ENCODE measurements at places on chromosomes 1 and 21.

GRCh38 chr1:2306151-2306978 lies 78.2 kb downstream of the SKI start:
- no peak for DNase-seq

DNA sequence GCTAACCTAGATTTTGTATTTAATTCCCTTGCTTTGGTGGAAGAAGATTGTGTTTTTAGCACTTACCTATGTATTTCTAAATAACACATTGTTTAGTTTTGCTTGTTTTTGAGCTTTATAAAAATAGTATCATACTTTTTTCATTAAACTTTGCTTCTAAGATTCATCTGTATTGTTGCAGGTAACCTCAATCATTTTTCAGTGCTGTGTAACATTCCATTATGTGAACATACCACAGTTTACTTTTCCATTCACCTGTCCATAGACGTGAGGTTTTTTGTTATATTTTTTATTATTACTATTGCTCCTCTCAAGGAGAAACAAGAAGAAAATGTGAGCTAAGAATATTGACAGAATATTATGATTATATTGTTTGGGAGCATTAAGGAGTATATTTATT lies 15.2 kb upstream of the PLEKHO1 start:
- no peak for DNase-seq

GRCh38 chr1:214506972-214507431 lies 44.4 kb downstream of the PTPN14 start:
- DNase-seq: no peak

GRCh38 chr1:202807451-202807925 lies 733 bp downstream of the KDM5B start:
- DNase-seq: peak; percentile 30

DNA sequence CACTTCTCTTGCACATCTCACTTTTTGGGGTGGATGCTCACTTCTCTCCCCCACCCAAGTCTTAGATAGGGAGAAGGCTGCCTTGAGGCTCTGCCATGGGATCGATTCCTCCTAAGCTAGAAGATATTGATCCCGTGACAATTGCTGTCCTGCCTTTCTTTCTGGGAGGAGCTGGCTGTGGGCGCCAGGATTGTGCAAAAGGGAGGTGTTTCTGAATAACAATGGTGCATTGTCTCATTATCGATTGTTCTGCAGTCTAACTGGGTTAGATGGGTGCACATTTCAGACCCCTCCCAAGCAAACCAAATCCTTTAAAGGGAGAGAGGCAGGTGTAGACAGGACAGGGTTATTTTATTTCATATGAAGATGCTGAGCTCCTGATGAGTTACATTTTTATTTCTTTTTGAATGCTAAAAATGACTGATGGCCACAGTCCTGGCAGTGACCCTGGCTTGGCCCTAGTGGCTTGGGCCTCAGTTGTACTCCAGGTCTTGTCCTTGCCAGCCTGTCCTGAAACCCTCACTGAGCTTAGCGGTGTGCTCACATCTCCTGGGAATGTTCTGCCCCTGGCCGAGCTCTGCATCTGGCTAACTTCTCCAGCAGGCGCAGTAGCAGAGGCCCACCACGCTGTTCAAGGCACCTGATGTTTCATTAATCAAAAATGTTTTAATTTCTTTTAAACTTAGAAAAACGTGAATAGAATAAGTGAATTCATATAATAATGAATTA lies 99.0 kb upstream of the KAZN start:
- no peak for DNase-seq

DNA sequence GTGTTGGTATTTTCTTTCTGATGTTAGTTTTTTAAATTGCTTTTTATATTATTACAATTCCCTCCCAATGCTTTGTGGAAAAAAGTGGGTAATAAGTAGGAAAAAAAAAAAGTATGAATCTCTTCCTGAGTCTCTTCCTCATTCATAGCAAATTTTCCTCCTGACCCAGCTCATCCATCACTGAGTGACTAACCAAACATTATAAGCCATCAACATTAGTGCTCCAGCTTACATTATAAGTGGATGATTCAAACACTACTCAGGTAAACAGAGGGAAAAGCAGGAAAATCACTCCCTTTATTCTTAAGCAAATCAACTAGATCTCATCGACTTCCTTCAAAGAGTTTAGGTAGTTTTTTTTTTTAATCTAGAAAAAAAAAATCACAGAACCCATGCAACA lies 15.4 kb upstream of the SAMD13 start:
- DNase-seq: no peak

DNA sequence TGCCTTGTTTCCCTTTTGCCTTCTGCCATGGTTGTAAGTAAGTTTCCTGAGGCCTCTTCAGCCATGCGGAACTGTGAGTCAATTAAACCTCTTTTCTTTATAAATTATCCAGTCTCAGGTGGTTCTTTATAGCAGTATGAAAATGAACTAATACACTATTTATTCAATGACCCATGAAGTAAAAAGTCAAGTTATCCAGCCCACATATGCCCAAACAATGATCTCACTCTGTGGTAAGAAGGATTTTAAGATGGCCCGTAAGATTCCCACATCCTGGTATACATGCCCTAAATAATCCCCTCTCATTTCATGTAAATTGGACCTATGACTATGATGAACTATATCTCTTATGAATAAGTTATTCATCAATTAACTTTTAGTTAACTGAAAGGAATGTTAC lies 1008.3 kb upstream of the B3GALT2 start:
- no peak for DNase-seq

GRCh38 chr1:174274452-174274851 lies 115.1 kb downstream of the RABGAP1L start:
- no peak for DNase-seq

Measured in CD4-positive, alpha-beta T cell treated with Interleukin-15 for 1 hour (primary cell).